Suprapubic skin (tissue), 4 donors: ENCODE measurements at places on chromosomes 16 and 17.

- H3K27me3 ChIP-seq: peaks cover 73% of the 10 kb centered on the region
- H3K4me1 ChIP-seq: peaks cover 18% of the 10 kb centered on the region
- no peak overlapping the region for H3K27ac ChIP-seq
- H3K4me3 ChIP-seq: no peak overlapping the region
Measured at GRCh38 chr17:49015924-49016774, 19.0 kb downstream of the IGF2BP1 start.

GRCh38 chr17:80408872-80409271 lies 6.1 kb upstream of the ENDOV start:
- H3K27me3 ChIP-seq: no peaks in the 10 kb centered on the region
- peaks cover 7% of the 10 kb centered on the region for H3K4me1 ChIP-seq
- H3K4me3 ChIP-seq: no peak overlapping the region

GRCh38 chr16:17469741-17470181 lies 999 bp downstream of the XYLT1 start:
- peaks cover 43% of the 10 kb centered on the region for H3K4me1 ChIP-seq
- H3K27ac ChIP-seq: peak overlapping the region; percentile 65
- no peaks in the 10 kb centered on the region for H3K36me3 ChIP-seq

DNA sequence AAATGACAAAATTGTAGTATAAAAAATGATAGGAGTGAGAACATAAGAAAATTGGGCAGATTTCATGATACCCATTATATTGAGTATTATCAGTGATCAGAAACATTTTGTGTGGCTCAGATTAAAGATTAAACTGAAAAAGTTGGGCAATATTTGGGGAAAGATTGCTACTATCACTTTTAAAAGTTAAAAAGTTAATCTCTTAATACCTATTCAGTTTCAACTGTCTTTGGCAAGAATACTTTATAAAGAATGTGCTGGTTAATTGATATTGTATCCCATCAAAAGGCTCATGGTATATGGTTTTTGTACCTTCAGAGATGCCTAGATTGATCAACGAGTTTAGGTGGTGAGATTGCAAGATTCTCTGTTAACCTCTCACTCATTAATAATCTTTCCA lies 55.8 kb downstream of the BPTF start:
- no peaks in the 10 kb centered on the region for H3K27me3 ChIP-seq
- H3K27ac ChIP-seq: no peak overlapping the region
- no peak overlapping the region for H3K4me3 ChIP-seq
- H3K36me3 ChIP-seq: peaks cover 29% of the 10 kb centered on the region
